ENCODE measurements at places on chromosomes 2 and 18.

DNA sequence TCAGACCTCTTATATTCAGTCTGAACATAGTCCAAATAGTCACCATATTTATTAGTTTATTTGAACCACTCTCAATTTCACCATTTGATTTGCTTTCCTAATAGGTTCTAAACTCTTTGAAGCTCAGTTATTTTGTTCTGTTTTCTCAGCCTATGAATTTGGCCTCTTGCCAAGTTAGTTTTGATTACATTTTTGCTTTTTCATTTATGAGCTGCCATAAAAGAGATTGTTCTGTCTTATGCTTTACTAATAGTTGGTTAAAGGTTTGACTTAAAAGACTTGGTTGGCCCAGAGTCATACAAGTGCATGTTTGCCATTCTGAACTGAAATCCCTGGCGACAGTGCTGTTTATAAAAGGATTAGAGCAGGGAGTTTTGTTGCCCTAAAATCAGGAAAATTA is 85.9 kb upstream of the RANBP2 start:
- DNase-seq, result no peak

DNA sequence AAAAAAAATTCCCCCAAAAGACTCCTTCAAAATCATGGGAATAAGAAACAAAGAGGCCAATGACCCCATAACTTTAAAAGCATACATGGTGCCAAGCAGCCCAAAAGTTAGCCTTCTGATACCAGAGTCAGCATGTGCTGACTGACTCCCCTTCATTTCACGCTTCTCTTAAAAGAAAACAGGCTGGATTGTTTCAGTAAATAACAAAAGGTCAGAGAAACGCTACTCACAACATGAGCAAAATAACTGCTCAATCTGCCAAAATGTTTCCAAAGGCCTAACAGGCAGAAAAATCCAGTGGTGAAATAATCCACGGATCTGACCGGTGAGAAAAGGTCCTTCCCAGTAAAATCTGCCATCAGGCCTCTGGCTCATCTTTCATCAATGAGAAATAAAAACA is 71.6 kb downstream of the BCL2 start:
- DNase-seq, result no peak

- DNase-seq, result peak; percentile 83
Measured at GRCh38 chr2:20071397-20072383, 20.3 kb upstream of the LAPTM4A start.

GRCh38 chr2:22604136-22604535 is 780.8 kb upstream of the KLHL29 start:
- no peak for DNase-seq

GRCh38 chr2:69639266-69639665 is 4.3 kb downstream of the AAK1 start:
- DNase-seq, result no peak

Measured in right cardiac atrium (tissue), 5 donors.